ENCODE measurements at places on chromosomes 1 and 21.
A peak's percentile ranks its signal among the peaks of the same experiment; 100 is the strongest.

- no peak for DNase-seq
Observed at GRCh38 chr21:36471254-36471723, 8.6 kb downstream of the CLDN14 start.

DNA sequence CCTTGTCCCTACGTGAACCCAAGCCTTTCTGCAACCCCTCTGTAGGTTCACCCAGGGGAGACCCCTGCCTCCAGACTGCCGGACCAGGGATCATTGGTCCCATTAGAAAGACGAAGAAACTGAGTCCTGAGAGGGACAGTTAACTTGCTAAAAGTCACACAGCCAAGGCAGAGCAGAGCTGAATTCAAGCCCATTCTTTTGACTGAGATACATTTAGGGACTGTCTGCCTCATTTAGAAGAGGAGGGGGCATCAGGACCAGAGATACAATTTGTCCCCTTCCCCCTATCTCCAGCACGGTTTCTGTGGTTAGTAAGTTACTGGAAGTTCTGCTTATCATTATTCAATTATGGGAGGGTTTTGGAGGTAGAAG is 19.1 kb downstream of the KCNQ4 start:
- DNase-seq: peak; percentile 79

GRCh38 chr1:236063919-236064673 is 794 bp downstream of the NID1 start:
- peak; percentile 34 for DNase-seq

GRCh38 chr1:148333875-148334338 is 149.2 kb downstream of the PPIAL4G start:
- DNase-seq: no peak

DNA sequence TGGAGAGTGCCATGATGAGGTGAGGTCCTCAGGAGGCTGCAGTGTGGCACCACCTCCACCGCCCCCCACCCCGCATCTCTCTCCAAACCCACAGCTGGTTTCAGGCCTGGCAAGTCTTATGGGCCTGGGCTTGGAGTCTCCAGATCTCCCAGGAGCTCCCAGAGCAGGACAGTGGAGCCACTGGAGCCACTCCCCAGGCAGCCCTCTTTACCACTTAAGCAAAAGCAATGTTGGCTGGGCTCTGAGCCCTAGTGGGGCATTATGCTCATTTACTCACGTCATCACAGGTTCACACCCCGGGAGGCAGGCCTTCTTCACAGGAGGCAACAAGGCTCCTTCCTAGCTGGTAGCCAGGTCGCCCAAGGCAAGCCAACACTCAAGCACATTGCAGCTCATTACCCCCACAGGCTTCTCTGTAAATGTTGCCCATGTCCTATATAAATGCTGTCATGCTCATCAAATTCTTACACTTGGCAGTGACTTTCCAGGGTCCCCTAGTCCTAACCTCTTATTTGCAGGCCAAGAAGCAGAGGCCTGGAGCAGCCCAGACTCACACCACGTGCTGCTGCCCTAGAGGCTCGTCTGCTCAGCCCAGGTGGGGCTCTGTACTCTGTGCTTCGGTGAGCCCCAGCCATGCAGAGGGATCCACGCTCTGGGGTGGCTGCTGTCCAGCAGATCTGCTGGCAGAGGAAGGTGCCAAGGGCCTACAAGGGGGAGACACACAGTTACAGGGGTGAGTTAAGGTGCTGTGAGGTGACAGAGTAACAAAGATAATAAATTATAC is 459.3 kb downstream of the MATN1 start:
- no peak for DNase-seq

DNA sequence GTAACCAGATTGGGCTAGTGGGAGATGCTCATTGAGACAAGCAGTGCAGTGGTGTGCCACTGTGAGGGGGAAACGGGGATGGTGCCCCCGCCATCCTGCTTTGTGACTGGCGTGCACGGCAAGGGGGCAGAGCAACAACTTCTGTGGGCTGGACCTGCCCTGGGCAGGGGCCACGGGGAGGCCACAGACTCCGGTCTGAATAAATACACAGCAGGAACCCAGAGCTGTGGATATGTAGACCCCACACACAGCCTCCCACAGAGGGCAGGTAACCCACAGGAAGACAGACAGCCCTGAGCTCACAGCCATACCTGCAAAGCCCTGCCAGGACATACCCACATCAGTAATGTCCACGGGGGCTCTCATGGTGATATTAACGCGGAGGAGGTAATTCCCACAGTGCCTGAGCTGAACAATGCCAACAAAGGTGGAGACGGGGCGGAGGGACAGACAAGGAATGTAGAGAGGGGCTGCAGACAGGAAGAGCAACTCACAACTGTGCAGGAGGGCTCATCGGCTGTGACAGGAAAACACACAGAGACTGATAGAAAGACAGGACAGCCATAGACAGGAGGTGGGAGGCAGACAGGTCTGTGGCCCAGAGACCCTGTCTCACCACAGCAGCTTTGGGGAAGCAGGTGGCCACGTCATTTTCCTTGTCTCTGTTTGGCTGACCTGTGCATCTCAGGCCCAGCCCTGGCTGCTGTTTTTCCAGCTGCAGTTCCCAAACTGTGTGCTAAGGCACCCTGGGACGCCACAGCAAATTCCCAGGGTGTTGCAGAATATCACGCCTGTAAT is 4.9 kb upstream of the WNT3A start:
- no peak for DNase-seq

- DNase-seq: no peak
Observed at GRCh38 chr1:61922950-61923480, 180.7 kb downstream of the PATJ start.

- no peak for DNase-seq
Observed at GRCh38 chr1:169885207-169885606, 8.5 kb downstream of the SCYL3 start.

DNA sequence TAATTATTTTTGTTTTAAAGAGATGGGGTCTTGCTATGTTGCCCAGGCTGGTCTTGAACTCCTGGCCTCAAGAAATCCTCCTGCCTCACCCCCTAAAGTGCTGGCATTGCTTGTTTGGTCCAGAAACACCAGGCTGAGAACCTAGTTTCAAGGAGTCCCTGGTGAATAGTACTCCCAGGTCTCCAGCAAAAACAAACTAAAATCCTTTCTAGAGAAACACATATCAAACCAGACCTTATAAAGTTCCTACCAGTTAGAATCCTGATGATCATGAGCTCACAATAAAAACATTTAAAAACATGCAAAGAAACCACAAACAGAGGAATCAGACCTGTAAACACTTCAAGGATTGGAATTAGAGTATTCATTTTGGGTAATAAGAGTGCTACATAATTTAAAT is 34.4 kb upstream of the PADI1 start:
- DNase-seq: no peak

GRCh38 chr1:56877973-56878372 is 23.4 kb downstream of the C8A start:
- DNase-seq: no peak

DNA sequence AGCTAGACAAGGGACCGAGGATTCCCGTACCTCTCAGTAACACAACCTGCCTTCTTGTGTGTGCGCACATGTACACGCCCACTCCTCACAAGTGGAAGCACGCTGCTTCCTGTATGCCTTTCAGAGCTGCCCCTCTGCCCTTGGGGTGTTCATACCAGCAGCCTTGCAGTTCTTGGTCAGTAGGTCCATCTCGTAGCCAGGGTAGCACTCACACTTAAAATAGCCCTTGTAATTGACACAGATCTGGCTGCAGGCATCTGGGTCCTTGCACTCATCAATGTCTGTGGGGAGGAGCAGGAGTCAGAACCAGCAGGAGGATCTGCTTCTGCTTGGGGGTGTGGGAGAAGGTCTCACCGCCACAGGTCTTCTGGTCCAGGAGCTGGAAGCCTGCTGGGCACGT is 32.6 kb upstream of the MAGOH start:
- no peak for DNase-seq

DNA sequence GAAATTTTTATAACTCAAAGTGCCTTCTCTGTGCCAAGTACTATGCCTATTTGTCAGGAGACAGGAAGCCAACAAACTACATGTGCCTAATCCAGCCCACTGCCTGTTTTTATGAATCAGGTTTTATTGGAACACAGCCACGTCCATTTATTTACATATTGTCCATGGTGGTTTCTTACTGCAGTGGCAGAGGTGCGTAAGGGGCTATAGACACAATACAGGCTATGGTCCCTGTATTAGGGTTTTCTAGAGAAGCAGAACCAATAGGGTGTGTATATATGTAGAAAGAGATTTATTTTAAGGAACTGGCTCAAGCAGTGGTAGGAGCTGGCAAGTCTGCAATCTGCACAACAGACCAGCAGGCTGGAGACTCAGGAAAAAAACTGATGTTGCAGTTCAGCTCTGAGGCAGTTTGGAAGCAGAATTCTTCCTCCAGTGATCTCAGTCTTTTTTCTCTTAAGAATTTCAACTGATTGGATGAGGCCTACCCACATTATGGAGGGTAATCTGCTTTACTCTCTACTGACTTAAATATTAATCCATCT is 15.4 kb downstream of the PPIE start:
- no peak for DNase-seq

DNA sequence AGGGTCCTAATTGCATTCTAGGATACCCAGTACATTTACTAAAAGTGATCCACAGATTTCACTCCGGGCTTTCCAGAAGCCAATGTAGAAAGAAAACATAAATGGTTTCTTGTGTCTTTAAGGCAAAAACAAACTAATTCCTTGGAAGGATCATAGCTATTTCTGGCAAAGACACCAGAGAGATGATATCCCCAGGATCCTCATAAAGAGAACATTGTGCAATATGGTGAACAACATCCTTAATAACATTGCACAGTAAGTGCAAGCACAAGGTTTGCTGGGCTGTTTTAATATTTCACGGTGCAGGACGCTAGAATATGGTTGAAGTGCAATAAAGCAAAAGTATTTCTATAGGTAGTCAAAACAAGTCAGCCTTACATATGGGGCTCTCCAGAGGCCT is 83.0 kb downstream of the NTPCR start:
- no peak for DNase-seq
